ENCODE measurements at places on chromosomes 3 and 15.
A peak's percentile ranks its signal among the peaks of the same experiment; 100 is the strongest.

DNA sequence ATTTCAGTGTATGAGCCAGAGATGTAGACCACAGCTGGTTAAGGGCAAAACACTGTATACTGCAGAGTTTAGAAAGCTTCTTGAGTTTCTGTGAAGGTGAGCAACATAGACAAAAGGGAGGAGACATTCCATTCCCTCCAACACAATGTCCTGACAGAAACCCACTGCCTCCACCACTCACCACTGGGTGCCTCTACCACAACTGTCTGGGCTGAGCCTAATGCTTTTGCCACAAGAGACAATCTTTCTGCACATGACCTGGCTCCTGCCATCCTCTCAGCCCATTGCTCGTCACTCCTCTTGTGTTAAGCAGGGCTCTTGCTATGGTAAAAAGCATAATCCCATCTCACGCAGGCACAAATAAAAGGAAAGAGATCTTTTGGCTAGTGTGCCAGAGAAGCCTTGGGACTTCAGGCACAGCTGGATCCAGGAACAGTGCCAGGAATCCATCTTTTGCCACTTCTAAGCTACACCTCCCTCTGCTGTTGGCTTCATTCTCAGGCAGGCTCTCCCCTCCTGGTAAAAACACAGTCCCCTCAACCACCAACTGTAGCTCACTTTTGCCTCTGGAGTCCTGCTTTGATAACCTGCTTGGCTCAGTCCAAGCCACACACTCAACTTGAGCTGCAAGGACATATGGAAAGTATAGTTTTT, 140.6 kb upstream of the PRR20G start:
- DNase-seq: no peak

- DNase-seq: no peak
Observed at GRCh38 chr15:48582452-48583247, 62.9 kb downstream of the FBN1 start.

DNA sequence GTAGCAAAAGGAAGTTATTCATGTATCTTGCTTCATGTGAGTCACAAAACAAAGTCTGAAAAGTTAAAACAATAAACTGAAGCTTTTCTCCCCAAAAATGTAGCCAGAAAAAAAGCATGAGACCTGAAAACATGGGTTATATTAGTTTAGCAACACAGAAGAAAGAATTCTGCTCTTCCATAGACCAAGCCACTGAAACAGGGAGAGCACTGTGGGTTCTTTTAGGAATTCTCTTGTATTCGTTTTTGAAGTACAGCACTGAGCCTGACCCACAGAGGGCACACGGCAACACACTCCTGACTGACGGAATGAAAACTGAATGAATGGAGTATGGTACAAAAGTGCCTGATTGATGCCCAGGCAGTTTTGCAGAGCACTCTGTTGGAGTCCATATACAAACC, 66.6 kb downstream of the TM4SF4 start:
- DNase-seq: no peak

DNA sequence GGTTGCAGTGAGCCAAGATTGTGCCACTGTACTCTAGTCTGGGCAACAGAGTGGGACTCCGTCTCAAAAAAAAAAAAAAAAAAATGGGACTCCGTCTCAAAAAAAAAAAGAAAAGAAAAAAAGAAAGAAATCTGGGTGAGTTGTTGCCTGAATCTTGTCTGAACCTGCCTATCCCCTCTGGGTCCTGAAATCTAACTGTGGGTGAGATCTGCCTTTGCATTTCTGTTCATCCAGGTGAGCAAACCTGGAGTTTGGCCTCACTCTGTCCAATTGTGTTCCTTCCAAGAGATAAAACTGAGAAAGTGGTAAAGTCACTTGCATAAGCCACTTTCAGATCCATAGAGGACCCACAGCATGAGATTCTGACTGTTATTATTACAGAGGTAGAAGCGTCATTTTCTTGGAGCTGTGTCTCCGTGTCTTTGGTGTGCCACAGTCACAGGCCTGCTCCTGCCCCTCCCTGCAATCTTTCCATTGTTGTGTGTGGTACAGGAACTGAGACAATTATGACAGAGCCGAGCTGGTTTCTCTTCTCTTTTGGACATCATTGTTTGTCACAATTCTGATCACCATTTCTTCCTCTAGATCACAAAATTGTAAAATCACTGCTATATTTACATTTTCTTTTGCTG, 235.9 kb downstream of the LPP start:
- DNase-seq: peak; percentile 69

GRCh38 chr15:73921254-73921925, 4.9 kb upstream of the LOXL1 start:
- peak; percentile 22 for DNase-seq
